ENCODE measurements at places on chromosomes 7 and 10. TPM values are rescaled to one million over a fixed set of nuclear protein-coding genes. Genes with fewer than 3 reads are reported as not detected.

CPN1 gene
- not detected for total RNA-seq

MCU gene
- total RNA-seq: 22.1 TPM

- DNase-seq: peak; percentile 41
Measured at GRCh38 chr10:133231244-133231945, 1.4 kb downstream of the UTF1 start.

- peak; percentile 61 for DNase-seq
Measured at GRCh38 chr10:44723619-44724325, 187.4 kb upstream of the TMEM72 start.

DNA sequence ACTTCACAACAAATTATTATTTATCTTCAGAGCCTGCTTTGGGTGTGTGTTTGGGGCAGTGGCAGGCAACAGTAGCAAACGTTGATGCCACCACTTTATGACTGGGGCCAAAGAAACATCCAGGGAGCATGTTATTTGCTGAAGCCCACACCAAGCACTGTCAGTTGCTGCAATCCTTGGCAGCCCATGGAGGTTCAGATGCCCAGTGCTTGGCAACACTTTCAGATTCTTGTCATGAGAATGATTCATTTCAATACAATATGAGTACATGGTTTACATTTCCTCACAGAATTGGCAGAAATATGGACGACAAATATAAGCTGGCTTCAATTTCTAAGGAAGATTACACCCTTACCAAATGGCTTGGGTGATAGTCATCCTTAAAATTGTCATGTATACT is 46.5 kb upstream of the GLI3 start:
- DNase-seq: no peak

DNA sequence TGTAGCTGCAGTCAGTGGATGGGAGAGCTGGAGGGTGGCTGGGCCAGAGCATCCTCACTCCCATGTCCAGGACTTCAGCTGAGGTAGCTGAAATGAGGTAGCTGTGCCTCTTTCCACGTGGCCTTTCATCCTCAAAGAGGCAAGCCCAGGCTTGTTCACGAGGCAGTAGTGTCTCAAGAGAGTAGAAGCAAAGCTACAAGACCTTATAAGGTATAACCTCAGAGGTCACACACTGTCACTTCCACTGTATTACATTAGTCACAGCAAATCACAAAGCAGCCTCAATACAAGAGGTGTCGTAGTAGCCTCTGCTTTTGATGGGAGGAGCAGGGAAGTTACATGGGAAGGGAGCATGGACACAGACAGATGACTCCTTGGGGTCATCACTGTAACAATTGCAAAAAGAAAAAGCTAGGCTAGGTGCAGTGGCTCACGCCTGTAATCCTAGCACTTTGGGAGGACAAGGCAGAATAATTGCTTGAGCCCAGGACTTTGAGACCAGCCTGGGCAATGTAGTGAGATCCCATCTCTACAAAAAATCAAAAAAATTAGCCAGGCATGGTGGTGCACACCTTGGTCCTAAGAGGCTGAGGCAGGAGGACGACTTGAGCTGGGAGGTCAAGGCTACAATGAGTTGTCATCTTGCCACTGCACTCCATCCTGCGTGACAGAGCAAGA is 97.5 kb downstream of the SKIDA1 start:
- DNase-seq: no peak

DNA sequence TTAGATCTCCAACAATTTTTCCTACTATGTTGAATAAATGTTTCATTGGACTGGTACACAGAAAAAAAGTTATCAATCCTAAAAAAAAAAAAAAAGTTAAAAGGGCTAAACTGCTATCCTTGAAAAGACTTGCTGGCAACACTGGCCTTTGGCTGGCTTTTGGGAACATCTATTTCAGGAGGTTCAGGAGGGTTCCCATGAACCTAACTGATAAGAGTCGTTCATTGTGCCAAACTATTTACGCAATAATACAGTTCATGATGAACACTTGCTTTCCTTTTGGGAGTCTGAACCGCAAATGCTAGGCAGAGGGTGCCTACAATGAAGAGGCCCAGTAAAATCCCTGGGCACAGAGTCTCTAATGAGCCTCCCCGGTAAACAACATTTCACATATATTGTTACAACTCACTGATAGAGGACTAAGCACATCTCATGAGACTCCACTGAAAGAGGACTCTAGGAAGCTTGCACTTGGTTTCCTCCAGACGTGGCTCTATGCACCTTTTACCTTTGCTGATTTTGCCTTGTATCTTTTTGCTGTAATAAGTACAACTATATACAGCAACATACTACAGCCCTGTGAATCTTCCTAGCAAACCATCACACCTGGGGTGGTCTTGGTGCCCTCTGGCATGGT is 45.0 kb downstream of the ZFAND4 start:
- DNase-seq: peak; percentile 72

DNA sequence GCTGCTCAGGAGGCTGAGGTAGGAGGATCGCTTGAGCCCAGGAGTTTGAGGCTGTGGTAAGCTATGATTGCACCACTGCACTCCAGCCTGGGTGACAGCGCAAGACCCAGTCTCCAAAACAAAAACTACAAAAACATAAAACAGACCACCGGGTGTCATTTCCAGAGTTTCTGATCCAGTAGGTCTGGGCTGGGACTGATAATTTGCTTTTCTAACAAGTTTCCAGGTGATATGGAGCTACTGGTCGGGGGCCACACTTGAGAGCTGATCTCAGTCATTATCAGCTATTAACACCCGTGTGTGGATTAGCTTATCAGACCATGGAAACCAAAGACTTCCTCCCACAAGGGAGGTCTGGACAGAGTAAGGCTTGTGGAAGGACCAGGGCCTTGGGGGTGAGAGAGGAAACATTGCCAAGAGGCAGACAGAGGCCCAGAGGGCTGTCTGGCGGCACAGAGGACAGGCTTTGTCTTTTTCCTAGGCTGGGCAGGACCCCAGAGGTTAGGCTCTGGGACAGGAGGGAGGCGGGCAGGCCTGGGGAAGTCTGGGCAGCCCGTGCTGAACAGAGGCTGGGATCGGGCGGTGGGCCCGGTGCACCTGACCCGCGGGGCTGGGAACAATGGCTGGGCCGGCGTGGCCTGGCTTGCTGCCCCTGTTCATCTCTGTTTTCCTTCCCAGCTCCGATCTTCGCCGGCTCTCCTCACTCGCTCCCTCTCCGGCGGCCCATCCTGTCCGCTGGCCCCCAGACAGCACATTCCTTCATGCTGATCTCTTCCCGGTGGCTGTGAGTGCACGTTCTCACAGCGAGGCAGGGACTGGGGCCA is 25.2 kb downstream of the TMEM270 start:
- DNase-seq: peak; percentile 73

Data from right cardiac atrium (tissue), 5 donors.